ENCODE measurements at places on chromosomes 7 and 10. TPM values are rescaled to one million over a fixed set of nuclear protein-coding genes. Genes with fewer than 3 reads are reported as not detected.

GRCh38 chr10:63238501-63238900, 105.4 kb downstream of the NRBF2 start:
- H3K27me3 ChIP-seq: no peaks in the 10 kb centered on the region
- no peaks in the 10 kb centered on the region for H3K36me3 ChIP-seq
- no peak for DNase-seq
- no peak overlapping the region for H3K4me3 ChIP-seq

DNA sequence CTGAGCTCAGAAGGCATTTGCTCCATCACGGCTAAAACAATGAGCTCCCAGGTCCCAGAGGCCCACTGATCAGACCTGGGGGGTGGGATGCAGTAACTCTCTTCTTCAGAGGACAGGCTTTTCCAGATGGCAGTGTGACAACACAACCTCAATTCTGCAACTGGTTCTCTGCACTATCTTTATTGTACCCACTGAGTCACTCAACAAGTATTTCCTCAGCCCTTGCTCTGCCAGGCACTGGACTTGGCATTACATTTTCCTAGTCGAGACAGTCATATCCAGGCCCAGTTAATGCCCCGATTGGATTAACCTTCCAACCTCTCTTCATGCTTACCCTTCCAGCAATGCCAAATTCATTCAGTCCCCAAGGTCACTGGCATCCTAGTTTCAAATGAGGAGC, 72.6 kb downstream of the JAZF1 start:
- H3K4me3 ChIP-seq: no peak overlapping the region
- no peaks in the 10 kb centered on the region for H3K36me3 ChIP-seq
- H3K27me3 ChIP-seq: no peaks in the 10 kb centered on the region
- peaks cover 60% of the 10 kb centered on the region for H3K4me1 ChIP-seq

- peaks cover 47% of the 10 kb centered on the region for H3K27me3 ChIP-seq
- no peak overlapping the region for H3K27ac ChIP-seq
- peaks cover 12% of the 10 kb centered on the region for H3K4me1 ChIP-seq
- H3K4me3 ChIP-seq: peak overlapping the region; percentile 58
- no peaks in the 10 kb centered on the region for H3K36me3 ChIP-seq
- no peak for DNase-seq
These were observed 63.4 kb downstream of the CSGALNACT2 start for GRCh38 chr10:43201545-43202131.

DNA sequence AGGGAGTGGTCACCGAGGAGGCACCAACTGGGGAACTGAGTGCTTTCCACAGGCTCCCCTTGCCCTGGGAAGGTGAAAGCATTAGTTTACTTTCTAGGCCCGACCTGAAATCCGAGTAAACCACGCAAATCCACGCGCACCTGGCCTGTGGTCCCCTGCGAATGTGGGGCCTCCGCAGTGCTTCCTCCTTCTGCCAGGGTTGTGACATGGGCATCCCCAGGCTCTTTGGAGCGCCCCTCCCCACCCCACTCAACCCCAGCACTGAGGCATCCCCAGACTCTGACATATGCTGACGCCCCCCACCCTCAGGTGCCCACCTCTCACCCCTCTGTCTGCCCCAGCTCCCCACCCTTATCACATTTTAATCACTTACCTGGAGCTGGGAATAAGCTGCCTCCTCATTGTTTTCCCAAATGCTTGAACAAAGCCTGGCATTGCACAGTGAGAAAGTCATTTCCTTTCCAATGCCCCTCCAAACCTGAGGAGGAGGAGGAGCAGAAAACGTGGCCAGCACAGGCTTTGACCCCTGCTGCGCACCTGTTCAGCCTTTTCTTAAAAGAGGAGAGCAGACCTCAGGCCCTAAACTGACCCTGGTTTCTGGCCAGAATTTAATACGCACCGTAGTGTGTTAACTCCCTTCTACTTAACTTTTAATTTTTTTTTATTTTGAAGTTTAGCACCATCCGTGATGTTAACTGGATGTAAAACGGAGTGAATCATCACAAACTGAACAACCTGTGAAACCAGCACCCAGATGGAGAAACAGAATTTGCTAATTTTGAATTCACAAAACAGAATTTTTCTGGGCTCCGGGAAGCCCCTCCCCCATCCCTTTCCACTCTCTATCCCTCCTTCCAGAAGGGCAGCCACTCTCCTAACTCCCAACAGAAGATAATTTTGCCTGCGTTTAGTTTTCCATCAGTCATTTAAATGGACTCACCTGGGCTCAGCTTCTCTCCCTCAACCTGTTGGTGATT, 129.4 kb downstream of the WDR11 start:
- H3K27ac ChIP-seq: no peak overlapping the region
- peaks cover 84% of the 10 kb centered on the region for H3K27me3 ChIP-seq
- DNase-seq: no peak

Gene FASTK
- total RNA-seq: 75.7 TPM

GRCh38 chr10:90417476-90418210, 440.2 kb downstream of the HTR7 start:
- no peaks in the 10 kb centered on the region for H3K36me3 ChIP-seq
- H3K4me3 ChIP-seq: no peak overlapping the region
- H3K27ac ChIP-seq: no peak overlapping the region
- no peaks in the 10 kb centered on the region for H3K4me1 ChIP-seq
- DNase-seq: no peak
- H3K27me3 ChIP-seq: no peaks in the 10 kb centered on the region

DNA sequence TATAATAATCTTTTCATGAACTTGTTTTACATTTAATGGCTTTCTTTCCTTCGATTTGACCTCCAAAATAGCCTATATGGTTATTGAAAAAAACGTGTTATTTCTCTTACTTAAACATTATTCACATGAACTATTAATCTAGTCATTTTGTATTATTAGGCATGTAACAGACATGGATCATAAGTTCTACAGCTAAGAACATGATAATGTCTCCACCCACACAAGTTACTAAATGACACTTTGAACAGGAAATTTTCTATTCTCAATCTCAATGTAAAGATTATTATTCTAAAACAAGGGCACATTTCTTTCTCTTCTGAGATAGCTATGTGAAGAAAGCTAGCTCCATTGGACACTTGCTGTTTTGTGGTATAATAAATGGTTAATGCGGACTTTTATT, 10.0 kb downstream of the LAMB4 start:
- H3K4me3 ChIP-seq: no peak overlapping the region
- no peak overlapping the region for H3K27ac ChIP-seq
- H3K36me3 ChIP-seq: no peaks in the 10 kb centered on the region
- peaks cover 2% of the 10 kb centered on the region for H3K4me1 ChIP-seq
- DNase-seq: no peak
- H3K27me3 ChIP-seq: no peaks in the 10 kb centered on the region

GRCh38 chr10:45265996-45266395, 49.4 kb downstream of the OR13A1 start:
- H3K27me3 ChIP-seq: peaks cover 48% of the 10 kb centered on the region
- H3K4me3 ChIP-seq: no peak overlapping the region
- H3K36me3 ChIP-seq: no peaks in the 10 kb centered on the region

GRCh38 chr7:97858221-97858620, 14.0 kb downstream of the ASNS start:
- no peaks in the 10 kb centered on the region for H3K27me3 ChIP-seq
- H3K4me3 ChIP-seq: no peak overlapping the region
- H3K36me3 ChIP-seq: peaks cover 47% of the 10 kb centered on the region
- no peak overlapping the region for H3K27ac ChIP-seq
- no peak for DNase-seq
- no peaks in the 10 kb centered on the region for H3K4me1 ChIP-seq

DNA sequence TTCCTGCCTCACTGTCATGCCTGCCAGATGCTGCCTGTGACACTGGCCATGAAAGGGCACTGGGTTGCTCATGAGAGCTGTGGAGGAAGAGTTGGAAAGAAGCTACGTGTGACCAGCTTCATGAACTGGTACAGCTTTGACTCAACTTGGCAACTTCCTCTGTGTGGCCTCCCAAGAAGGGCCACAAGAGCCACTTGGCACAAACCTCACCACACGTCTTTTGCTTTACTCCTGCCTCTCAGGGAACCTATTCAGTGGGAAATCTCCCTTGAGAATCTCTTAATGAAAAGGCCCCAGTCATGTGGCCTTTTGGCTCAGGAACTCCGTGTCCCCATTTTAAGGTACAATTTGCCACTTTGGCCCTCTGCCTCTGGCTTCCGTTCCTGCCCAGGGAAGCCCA, 54.5 kb downstream of the FRMD4A start:
- H3K4me3 ChIP-seq: no peak overlapping the region
- no peaks in the 10 kb centered on the region for H3K4me1 ChIP-seq
- no peaks in the 10 kb centered on the region for H3K36me3 ChIP-seq
- DNase-seq: no peak

DNA sequence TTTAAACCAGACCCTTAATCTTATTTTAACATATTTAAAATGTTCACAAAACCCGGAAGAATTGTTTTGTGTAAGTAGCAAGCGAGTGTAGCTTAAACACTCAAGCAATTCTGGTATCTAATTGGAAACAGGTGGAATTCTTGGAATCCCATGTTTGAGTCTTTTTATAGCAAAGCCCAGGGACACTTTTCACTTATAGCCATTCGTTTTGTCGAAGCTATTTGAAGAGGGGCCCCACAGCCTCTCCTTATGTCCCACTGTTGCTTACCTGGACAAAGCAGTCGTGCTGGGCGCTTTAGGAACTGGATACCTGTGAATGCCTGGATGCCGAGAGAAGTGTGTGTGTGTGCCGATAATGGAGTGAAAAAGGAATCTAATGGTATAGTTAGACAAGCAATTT, 3.3 kb downstream of the CUX1 start:
- H3K4me1 ChIP-seq: peaks cover 76% of the 10 kb centered on the region
- no peak overlapping the region for H3K27ac ChIP-seq
- no peaks in the 10 kb centered on the region for H3K27me3 ChIP-seq
- DNase-seq: no peak

- H3K4me3 ChIP-seq: no peak overlapping the region
- DNase-seq: no peak
- no peaks in the 10 kb centered on the region for H3K36me3 ChIP-seq
- H3K27me3 ChIP-seq: no peaks in the 10 kb centered on the region
- H3K4me1 ChIP-seq: no peaks in the 10 kb centered on the region
These were observed 279.5 kb upstream of the AKR1E2 start for GRCh38 chr10:4546500-4546899.

Gene UPK3B
- total RNA-seq: 0.49 TPM

DNA sequence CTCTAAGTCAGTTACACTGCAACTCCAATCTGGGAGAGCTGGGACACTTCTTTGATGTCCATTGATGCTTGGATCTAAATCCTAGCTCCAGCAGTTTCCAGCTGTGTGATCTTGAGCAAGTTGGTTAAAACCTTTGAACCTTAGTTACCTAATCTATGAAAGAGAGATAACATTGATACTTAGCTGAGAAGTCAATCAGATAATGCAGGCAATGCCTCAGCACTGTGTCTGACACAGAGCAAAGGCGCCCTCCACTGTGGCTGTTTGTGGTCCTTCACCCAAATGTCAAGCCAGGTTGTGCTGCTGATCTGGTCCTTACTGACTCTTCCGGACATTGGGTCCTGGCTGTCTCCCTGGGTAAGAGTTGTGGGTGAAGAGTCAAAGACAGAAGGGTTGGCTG, 20.2 kb downstream of the DNTT start:
- H3K4me1 ChIP-seq: no peaks in the 10 kb centered on the region
- no peak overlapping the region for H3K27ac ChIP-seq
- H3K27me3 ChIP-seq: peaks cover 53% of the 10 kb centered on the region
- no peak for DNase-seq

Gene MMRN2
- total RNA-seq: 32.1 TPM

Gene CTTNBP2
- total RNA-seq: 1.2 TPM

- no peak for DNase-seq
- H3K27ac ChIP-seq: no peak overlapping the region
- H3K4me1 ChIP-seq: no peaks in the 10 kb centered on the region
These were observed 84.1 kb upstream of the ZNF800 start for GRCh38 chr7:127476618-127477017.

Gene PRSS2
- total RNA-seq: not detected

GRCh38 chr10:103697787-103698186, 157.6 kb downstream of the SH3PXD2A start:
- H3K4me1 ChIP-seq: peaks cover 46% of the 10 kb centered on the region
- H3K4me3 ChIP-seq: no peak overlapping the region
- DNase-seq: no peak

DNA sequence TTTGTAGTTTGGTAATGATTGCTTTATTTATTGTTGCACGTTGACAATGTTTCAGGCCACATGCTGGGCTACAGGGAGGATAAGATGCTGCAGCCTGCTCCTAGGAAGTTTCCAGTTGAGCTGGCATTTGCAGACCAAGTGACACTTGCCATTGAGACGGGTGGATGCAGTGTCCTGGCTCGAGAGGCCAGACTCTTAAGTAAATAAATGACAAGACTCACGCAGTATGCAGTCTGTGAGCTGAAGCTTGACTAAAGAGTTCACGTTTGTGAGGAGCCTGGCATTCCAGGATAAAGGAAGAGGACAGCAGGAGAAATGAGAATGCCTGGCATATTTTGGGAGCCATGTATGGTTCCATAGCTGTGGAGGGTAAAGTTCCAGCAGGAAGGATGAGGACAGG, 105.8 kb downstream of the BAMBI start:
- no peak for DNase-seq
- peaks cover 14% of the 10 kb centered on the region for H3K27me3 ChIP-seq
- no peak overlapping the region for H3K27ac ChIP-seq
- no peaks in the 10 kb centered on the region for H3K4me1 ChIP-seq

DNA sequence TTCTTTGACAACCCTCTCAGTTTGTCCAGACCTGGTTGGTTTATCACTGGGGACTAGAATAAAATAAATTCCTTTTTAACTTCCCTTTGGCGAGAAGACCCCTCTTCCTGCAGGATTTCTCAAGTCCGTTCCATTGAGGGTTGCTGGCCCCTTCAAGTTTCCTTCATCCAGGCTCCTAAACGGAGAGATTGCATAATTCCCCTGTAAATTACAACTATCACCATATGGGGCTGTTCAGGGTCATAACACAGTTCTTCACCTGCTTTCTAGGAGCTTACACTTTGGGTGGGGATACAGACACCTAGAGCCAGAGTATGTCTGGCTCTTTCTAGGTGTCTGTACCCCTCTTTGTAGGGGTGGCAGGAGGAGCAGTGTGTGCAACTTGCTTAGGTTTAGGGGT, 3.3 kb upstream of the COPS6 start:
- H3K27me3 ChIP-seq: no peaks in the 10 kb centered on the region
- H3K36me3 ChIP-seq: peaks cover 3% of the 10 kb centered on the region
- H3K27ac ChIP-seq: no peak overlapping the region
- no peak for DNase-seq

DNA sequence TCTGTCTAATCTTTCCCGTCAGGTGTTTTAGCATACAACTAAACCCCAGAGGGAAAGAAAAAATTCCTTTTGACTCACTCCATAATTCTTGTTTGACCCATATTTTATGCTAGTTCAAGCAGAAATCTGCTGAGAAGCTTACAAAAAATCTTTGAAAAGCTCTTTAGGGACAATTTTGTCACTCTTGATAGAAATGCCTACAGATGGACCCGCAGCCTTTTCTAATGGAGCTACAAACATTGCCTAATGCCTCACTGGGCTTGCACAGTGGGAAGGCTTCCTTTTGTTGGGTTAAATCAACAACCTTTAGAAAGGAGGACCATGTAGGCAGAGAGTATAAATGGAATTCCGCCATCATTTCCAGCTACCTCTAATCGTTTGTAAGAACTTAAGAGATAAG, 344.5 kb downstream of the PCLO start:
- no peaks in the 10 kb centered on the region for H3K27me3 ChIP-seq
- H3K36me3 ChIP-seq: no peaks in the 10 kb centered on the region
- DNase-seq: no peak
- no peak overlapping the region for H3K27ac ChIP-seq
- H3K4me3 ChIP-seq: no peak overlapping the region
